SJCRH30 (cell line): ENCODE measurements at places on chromosomes 12 and 14.

DNA sequence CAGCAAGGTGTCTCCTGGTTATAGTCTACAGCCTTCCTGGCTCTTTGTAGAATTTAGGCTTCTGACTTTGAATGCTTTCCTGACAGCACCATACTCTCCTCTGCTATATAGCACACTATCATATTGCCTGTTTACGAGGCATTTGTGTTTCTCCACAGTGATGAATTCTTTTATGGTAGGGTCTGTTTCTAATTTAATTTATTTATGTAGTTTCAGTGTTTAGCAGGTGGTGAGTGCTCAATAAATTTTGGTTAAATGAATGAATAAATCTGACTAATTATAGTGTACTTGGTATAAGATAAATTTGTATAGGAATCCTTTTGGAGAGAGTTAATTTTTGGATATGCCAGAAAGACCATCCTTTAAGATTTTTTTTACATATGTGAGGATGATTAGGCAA, 115.3 kb downstream of the RAD51B start:
- no peaks in the 10 kb centered on the region for H3K36me3 ChIP-seq
- no peaks in the 10 kb centered on the region for H3K27me3 ChIP-seq
- no peak for DNase-seq
- peaks cover 15% of the 10 kb centered on the region for H3K4me1 ChIP-seq

DNA sequence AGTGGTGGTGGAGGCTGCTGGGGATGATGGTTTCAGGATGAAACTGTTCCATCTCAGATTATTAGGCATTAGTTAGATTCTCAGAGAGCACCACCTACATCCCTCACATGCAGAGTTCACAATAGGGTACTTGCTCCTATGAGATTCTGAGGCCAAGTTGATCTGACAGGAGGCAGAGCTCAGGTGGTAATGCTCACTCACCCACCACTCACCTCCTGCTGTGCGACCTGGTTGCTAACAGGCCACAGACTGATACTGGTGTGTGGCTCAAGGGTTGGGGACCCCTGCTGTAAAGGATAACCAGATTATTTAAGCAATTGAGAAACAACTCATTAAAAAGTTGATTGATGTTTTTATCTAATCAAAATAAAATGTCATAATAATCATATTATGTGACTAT, 248.5 kb downstream of the RERGL start:
- H3K4me1 ChIP-seq, result no peaks in the 10 kb centered on the region
- no peak overlapping the region for H3K4me3 ChIP-seq
- DNase-seq, result no peak
- H3K27me3 ChIP-seq, result no peaks in the 10 kb centered on the region

GRCh38 chr12:53424626-53425514, 1.2 kb downstream of the AMHR2 start:
- H3K4me1 ChIP-seq, result no peaks in the 10 kb centered on the region
- H3K27me3 ChIP-seq, result no peaks in the 10 kb centered on the region
- no peaks in the 10 kb centered on the region for H3K36me3 ChIP-seq

DNA sequence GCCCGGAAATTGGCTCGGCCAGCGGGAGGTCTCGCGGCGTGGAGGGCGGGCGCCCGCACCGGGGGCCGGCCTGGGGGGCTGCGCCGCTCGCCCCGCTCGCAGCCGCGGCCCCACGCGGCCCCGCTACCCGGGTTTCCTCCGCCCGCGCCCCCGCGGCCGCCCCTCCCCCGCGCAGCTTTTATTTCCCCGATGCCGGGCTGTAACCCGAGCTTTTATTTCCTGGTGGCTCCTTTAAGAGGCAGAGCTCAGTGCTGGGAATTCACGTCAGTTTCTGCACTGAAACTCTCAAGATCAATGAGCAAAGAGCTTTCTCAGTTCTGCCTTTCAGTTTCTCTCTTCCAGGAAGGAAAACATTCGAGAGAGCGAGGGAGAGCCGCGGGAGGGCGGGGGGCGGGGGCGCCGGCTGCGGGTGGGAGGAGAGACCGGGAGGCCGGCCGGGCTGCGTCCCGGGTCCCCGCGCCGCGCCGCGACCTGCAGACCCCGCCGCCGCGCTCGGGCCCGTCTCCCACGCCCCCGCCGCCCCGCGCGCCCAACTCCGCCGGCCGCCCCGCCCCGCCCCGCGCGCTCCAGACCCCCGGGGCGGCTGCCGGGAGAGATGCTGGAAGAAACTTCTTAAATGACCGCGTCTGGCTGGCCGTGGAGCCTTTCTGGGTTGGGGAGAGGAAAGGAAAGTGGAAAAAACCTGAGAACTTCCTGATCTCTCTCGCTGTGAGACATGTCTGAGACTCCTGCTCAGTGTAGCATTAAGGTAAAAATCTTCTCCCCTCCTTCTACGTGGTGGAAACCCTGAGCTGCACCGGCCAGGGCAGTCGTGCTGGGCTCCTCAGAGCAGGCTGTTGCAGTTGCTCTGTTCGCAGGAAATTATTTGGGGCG, at the start of gene ETV6:
Gene ETV6 (plus strand): TSS at position 262 of the 873 bp plus-strand sequence. CDS start 454 bp downstream, at position 716.
- H3K4me1 ChIP-seq, result peaks cover 4% of the 10 kb centered on the region; the same call in 1 of the 2 replicates
- no peaks in the 10 kb centered on the region for H3K36me3 ChIP-seq
- H3K27me3 ChIP-seq, result no peaks in the 10 kb centered on the region
- H3K27ac ChIP-seq, result peak within 1 kb of the TSS; percentile 99

GRCh38 chr14:80271389-80271788, 60.1 kb upstream of the DIO2 start:
- H3K27ac ChIP-seq, result no peak overlapping the region
- H3K27me3 ChIP-seq, result no peaks in the 10 kb centered on the region
- peaks cover 2% of the 10 kb centered on the region; the same call in 1 of the 2 replicates for H3K4me1 ChIP-seq
- no peaks in the 10 kb centered on the region for H3K36me3 ChIP-seq
- no peak overlapping the region for H3K4me3 ChIP-seq

- no peaks in the 10 kb centered on the region for H3K36me3 ChIP-seq
- no peak overlapping the region for H3K27ac ChIP-seq
- peaks cover 64% of the 10 kb centered on the region for H3K4me1 ChIP-seq
- no peak overlapping the region for H3K4me3 ChIP-seq
- no peaks in the 10 kb centered on the region for H3K27me3 ChIP-seq
Observed at GRCh38 chr14:68949601-68949965, 29.5 kb downstream of the ACTN1 start.

DNA sequence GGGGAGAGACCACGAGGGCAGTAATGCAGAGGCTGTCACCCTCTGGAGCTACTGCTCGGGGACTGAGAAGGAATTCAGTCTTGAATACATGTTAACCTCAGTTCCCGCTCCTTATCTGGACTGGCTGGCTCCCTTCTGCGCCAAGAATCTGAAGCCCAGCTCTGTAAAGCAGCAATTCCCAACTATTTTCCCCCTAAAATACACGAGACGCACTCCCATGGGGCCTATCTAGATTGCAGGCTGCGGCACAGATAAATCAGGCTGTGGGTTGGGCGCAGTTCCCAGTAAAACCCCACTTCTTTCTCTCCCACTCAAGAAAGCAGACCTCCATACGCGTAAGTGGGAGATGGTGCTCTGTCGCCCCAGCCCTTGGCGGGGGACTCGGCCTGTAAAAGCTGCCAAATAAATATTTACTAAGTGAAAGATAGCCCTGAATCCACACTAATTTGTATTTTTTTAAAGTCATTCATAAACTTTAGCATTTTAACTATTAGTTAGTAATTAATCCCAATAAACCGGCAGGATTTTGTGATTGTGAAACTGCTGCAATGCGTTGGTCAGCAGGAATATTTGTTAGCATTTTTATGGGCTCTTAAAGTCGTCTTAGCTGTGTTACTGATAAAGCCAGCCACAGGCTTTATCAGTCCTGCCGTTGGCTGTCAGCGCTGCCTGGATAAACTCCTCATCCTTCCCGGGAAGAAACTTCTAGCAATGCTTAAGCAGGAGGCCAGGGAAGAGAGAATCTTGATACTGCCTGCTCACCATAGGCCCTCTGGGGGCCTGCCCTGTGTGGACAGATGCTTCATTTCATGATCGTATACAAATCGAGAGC, 17.8 kb downstream of the FBXL14 start:
- H3K36me3 ChIP-seq, result no peaks in the 10 kb centered on the region
- H3K4me3 ChIP-seq, result peak overlapping the region; percentile 21
- no peak overlapping the region for H3K27ac ChIP-seq
- H3K4me1 ChIP-seq, result no peaks in the 10 kb centered on the region
- no peaks in the 10 kb centered on the region for H3K27me3 ChIP-seq
